ENCODE measurements at places on chromosomes 2 and 18. TPM values are rescaled to one million over a fixed set of nuclear protein-coding genes. Genes with fewer than 3 reads are reported as not detected.

- DNase-seq = no peak
Observed at GRCh38 chr2:159186462-159186861, 100.0 kb downstream of the WDSUB1 start.

DNA sequence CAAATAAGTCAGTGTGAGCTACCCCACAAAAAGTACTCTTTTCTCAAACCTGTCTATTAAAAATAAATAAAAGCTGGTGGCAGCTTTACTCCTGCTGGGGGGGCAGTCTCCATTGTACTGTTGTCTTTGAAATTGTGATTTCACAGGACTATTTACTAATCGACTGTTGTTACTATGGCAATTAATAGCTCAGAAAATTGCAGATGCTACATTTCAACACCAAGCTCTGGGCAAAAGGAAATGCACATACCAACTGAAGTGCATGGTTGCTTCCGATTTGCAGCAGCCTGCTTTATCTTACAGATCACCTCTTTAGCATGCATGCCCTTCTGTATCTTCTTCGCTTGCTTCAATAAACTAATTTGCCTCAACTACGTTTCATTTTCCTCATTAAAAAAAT, 117.6 kb upstream of the DAPL1 start:
- DNase-seq = no peak

DNA sequence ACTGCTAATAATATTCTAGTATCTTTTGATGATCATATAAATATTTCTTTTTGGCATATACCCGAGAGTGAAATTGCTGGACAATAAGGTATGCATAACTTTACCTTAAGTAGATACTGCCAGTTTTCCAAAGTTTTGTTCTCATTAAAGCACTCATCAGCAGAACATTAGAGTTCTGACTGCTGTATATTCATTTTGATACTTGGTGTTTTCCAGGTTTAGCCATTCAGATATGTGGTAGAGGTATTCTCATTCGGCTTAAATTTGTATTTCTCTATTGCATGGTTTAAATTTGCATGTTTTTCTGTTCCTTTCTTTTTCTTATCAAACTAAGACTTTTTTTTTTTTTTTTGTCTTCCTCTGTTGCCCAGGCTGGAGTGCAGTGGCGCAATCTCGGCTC, 18.2 kb downstream of the CYBRD1 start:
- no peak for DNase-seq

GRCh38 chr2:19801367-19802080, 100.3 kb downstream of the TTC32 start:
- DNase-seq = peak; percentile 97

GRCh38 chr2:109305490-109306167, 176.6 kb downstream of the SH3RF3 start:
- no peak for DNase-seq

GRCh38 chr2:47386551-47386950, 16.4 kb upstream of the MSH2 start:
- DNase-seq = no peak

DNA sequence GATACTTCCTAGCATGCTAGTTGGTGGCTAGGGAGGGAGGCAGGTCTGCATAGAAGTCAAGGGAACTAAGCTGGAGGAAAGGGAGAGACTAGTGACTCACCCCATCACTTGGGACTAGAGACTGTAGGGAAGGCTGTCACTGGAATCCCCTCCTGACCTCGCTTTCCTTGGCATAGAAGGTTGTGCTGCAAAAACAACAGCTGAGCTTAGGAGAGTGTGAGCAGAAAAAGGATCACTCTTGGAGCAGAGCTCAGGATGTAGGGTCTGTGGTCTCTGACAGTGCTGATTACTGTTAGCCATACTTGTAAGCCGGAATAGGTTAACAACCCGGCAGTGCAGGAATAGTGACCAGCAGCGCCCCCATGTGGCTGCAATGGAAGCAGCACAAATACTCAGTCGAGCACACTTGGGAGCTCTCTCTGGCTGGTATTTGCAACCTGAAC, 66.9 kb upstream of the SMAD2 start:
- peak; percentile 58 for DNase-seq

DNA sequence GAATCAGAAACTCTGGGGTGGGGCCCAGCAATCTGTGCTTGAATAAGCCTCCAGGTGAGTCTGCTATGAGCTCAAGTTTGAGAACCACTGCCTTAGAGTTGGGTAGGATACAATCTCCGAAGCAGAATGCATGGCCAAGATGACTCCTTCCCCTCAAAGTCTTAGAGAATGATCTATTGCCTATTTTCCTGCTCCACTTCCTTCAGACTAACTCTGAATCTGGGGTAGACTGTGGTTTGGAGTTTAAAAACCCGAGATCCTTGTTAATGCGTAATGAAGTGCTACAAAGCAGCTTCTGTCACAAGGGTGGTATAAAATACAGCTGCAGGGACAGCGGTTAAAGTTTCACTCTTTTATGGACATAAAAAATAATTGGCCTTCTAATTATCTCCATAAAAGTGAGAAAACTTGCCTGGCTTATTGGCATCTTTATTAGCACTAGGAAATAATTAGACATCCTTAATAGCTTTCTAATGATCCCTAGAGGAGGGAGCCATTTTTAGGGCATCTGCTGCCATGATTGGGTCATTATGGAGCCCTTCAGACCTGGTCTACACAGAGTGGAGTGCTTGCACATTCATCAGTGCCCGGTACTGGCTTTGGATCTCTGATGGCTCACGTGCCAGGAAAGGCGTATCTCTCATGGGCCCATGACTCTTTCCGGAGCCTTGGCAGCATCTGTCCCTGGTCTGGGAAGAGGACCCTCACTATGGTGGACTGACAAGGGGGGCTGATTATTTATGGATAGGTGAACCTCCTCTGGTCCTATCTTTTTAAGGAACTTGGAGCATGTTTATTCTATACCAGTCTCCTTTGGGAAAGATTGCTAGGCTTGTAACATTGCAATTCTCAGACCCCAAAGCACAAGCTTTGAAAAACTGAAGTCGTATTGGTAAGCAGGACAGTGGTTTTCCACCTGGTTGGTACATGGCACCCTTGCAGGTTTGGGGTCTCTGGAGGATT, 28.2 kb downstream of the SIX2 start:
- DNase-seq = no peak

DNA sequence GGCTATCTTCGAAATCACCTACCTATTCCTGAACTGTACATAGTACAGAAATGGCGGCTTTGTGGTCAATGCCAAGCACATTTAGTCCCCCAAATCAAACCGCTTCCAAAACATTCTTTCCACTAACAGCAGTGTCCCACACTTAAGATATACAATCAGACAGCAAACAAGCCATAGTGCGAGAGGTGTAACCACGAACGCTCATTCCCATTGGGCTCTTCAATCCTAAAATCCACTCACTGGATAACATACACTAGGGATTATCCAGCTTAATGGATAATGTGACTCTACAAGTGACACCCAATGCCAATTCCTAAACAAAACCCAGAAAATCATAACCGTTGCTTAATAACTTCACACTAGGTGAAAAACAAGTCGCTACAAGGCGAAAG, 2.0 kb downstream of the XPO1 start:
- peak; percentile 22 for DNase-seq

- DNase-seq = peak; percentile 50
Observed at GRCh38 chr2:97699765-97700444, 13.5 kb upstream of the ZAP70 start.

DNA sequence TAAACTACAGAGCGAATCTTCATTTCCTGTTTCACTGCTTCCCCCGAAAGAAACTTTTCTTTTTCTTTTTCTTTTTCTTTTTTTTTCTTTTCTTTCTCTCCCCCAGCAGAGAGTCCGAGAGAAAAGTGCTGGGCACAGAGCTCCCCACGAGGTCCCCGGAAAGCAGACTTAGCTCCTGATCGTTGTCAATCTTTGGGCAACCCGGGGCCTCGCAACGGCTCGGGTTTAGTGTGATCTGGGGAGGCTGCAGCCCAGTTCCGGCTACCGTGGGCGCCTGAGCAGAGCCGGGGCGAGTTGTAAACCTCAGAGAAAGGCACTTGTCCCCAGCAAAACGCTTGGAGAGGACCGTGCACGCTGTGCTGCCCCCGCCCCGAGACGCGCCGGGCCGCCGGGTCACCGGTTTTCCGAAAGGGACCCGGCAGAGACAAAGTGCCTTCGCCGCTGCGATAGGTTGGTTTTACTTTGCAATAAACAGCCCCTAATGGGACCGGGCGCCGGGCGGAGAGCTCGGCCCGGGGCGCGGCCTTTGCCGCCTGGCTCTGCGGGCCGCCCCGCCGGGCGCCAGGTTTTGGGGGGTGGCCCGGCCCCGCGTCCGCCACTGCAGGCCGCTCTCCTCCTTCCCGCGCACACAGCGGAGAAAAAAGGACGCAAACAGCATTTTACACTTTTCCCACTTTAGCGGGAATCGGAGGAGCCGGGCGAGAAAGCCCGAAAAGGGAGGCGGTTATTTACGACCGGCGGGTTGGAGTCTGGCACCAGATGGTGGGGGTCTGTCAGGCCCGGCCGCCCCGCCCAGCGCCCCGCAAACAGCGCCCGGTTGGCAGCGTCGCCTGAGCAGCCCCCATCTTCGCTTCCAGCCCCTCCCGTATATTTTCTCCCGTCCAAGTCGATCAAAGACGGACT, 136.0 kb downstream of the INSIG2 start:
- DNase-seq = peak; percentile 43

DNA sequence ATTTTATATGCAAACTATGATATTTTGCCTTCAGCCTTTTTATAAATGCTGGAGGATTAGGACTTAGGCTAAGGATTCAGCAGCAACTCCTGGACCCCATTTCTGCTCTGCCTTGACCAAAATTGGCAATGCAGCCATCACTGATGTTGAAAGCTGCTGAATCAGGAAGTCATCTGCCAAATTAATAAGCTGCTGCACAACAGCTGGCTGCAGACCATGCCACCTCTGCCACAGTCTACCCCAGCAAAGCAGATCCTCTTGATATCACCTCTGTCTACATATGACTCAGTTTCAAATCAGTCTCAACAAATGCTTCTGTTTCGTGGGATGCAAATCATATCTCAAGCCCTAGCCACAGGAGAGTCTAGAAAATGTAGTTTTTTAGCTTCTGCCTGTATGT, 7.1 kb upstream of the SOS1 start:
- DNase-seq = peak; percentile 25

- no peak for DNase-seq
Observed at GRCh38 chr2:203569677-203570316, 34.7 kb upstream of the RAPH1 start.

The IL36G gene
- total RNA-seq = not detected

The TMEM182 gene
- 11.1 TPM for total RNA-seq

The FIGN gene
- total RNA-seq = 1.5 TPM

The B3GNT7 gene
- 0.17 TPM for total RNA-seq

The ANTXR1 gene
- total RNA-seq = 38.6 TPM

The DHRS9 gene
- not detected for total RNA-seq

The PTPN4 gene
- 12.9 TPM for total RNA-seq

The TUBB8B gene
- total RNA-seq = not detected

The PHOSPHO2 gene
- total RNA-seq = 5.8 TPM

The CRYBA2 gene
- total RNA-seq = not detected

All from M059J (cell line).